Urinary bladder (tissue), 4 donors: ENCODE measurements at places on chromosomes 13 and 19. TPM values are rescaled to one million over a fixed set of nuclear protein-coding genes. Genes with fewer than 3 reads are reported as not detected.

The THSD1 gene
- total RNA-seq: 15.1 TPM

DNA sequence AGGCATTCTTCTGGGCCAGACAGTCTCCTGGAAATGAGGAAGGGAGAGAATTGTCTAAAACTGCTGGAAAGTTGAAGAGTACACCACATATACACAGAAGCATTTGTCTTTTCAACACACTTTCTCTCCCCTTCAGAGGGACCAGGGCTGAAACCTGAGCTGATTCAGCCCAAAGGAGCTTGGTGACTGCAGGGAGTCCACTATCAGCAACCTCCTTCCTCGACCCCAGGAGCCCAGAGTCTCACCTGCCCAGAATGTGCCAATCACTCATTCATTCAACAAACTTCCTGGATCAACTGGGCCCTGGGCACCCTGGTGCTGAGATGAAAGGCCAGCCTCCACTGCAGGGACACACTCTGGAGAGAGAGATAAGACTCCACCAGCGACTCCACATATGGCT lies 128.9 kb upstream of the VSTM2B start:
- no peak for DNase-seq

DNA sequence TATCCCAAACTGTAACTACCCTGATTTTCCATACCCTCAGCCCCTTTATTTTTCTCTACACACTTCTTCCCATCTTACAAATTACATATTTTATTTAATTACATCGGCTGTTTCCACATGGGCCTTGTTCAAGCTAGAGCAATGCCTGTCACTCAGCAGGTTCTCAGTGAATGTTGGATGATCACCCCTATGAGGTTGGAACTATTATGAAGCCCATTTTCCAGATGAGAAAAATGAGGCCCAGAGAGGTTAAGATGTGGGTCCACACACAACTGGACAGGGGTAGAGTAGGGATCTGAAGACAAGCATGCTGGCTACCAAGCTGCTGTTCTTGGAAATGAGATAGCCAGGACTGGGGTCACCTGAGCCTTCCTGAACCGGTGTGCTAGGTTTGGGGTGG lies 10.0 kb downstream of the MAG start:
- no peak for DNase-seq

- DNase-seq: peak; percentile 80
Measured at GRCh38 chr19:12052497-12053169, at the start of gene ZNF878. Gene ZNF878, minus strand, starts transcription at chr19:12052961. Its CDS starts 160 bp downstream, at chr19:12052801.

The SPRY2 gene
- 34.9 TPM for total RNA-seq

DNA sequence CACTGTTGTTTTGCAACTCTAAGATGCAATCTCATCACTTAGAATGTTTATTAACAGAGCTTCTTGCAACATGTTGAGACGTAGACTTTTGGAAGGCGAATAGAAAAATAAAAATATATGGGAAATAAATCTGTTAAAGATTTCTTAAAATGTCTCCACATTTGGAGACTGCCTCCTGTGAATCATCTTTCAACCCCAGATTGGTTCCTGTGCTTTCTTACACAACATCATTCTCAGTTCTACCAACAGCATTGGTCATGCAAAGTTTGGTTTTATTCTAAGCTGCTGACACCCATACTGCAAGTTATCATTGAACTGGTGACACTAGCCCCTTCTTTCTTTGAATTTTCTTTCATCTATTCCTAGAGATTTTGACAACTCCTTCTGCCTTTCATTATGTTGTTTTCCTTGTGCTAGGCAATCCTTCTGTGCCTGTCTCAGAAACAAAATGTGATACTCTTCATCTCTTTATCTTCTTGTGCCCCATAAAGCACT lies 1.6 kb upstream of the IGFL3 start:
- no peak for DNase-seq

DNA sequence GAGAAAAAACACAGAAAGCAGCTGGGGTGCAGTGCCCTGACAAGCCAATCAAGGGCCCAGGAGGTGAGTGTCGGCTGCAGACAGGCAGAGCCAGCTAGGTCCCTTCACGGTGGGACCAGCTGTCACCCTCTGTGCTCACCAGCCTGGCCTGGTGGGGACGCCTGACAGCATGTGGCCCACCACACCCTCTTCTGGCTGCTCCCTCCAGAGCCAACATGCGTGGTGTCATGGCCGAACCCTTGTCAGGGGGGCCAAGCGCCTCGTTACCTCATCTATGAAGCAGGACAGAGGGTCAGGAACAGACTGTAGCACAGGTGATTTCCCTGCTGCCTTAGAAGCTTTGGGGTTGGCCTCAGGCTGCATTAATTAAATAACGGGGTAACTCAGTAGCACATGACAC lies 40.0 kb upstream of the ISYNA1 start:
- DNase-seq: no peak

DNA sequence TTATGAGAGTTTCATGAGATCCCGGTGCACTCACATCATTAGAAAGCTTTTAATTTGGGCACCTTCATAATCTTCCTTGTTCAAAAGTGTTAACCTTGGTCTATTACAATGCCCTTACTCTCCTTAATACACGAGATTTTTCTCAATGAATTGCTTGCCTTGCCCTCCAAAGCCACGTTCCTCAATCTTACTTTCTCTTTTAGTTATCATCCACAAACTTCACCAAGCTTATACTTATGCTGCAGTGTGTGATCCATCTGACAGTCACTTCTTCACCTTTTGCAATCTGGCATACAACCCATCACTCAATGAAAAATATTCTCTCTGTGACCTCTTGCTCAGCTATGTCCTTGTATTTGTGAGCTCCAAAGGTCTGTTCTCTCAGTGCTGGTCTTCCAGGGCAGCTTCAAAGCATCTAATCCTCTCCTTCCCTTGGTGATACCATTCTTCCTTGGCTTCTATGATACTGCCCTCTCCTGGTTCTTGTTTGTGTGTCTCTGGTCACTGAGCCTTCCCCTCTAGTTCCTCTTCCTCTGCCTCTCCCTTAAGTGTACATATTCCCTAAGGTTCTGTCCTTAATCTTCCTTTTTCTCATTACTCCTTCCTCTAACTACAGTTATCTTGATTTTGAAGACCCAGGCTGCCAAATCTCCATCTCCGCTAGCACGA lies 202.2 kb upstream of the STARD13 start:
- no peak for DNase-seq

- no peak for DNase-seq
Measured at GRCh38 chr13:70297189-70297616, 189.0 kb upstream of the KLHL1 start.

DNA sequence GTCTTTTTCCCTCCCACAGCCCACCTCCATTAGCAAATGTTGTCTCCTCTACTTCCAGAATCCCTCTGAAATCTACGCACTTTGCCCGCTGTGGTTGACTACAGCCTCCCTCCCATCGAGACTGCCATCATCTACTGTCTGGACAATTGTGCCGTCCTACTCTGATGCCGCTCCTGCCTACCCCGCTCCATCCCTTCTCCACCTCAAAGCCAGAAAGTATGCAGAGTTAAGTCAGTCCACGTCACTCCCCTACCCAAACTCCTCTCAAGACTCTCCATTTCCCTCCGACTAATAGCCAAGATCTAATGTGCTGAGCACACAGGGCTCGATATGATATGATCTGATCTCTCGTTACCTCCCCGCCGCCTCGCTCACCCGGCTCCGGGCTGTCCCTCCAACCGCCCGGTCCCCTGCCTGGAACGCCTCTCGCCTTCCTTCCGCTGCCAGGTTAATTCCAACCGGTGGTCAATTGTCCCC lies 556 bp downstream of the CACTIN start:
- DNase-seq: no peak

DNA sequence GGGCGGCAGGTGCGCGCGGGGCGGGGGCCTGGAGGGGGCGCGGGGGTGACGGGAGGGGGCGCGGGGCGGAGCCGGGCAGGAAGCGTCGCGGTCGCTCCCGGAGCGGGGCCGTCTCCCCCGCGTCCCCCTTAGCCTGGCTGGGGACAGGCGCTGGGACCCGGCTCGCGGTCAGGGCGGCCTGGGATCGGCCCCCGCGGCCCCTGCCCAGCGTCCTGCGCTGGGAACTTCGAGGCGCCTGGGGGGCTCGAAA lies 74.7 kb upstream of the MCF2L start:
- no peak for DNase-seq

The MAST1 gene
- 0.74 TPM for total RNA-seq

The CEACAM7 gene
- not detected for total RNA-seq

- DNase-seq: no peak
Measured at GRCh38 chr19:46390866-46391265, 22.5 kb downstream of the CCDC8 start.

GRCh38 chr19:4298810-4299550 lies 3.2 kb downstream of the TMIGD2 start:
- no peak for DNase-seq

GRCh38 chr19:8519388-8519787 lies 5.4 kb upstream of the ZNF414 start:
- DNase-seq: no peak

GRCh38 chr13:99978799-99979452 lies 2.7 kb upstream of the ZIC2 start:
- no peak for DNase-seq

GRCh38 chr13:86569119-86569518 lies 769.9 kb upstream of the SLITRK6 start:
- DNase-seq: no peak

The CYP2A6 gene
- not detected for total RNA-seq

The SIGLEC5 gene
- 0.32 TPM for total RNA-seq

- DNase-seq: no peak
Measured at GRCh38 chr13:36766295-36766694, 52.7 kb upstream of the RFXAP start.

- no peak for DNase-seq
Measured at GRCh38 chr19:4061178-4061682, 5.5 kb downstream of the ZBTB7A start.

The LILRB2 gene
- total RNA-seq: 1.3 TPM

The MISP3 gene
- total RNA-seq: 0.21 TPM

GRCh38 chr19:48806518-48806817 lies 4.4 kb downstream of the BCAT2 start:
- no peak for DNase-seq
